ENCODE measurements at places on chromosomes 5 and 9. TPM values are rescaled to one million over a fixed set of nuclear protein-coding genes. Genes with fewer than 3 reads are reported as not detected.

The IL3 gene
- total RNA-seq = 10.8 TPM

DNA sequence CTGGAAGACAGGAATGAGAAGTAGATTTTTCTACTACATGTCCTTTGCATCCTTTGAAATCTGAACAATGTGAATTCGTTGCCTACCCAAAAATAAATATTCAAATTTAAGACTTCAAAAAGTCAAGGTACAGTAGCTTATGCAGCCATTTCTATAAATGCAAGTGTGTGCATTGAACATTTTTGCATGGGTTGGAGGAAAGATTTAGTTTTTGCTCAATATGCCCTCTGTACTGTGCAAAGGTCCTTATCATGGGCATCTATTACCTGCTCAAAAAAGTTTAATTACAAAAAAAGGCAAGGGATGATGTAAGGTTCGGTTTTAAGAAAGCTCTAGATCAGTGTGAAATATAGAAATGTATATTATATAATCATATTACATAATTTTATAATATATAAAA is 22.6 kb downstream of the AKNA start:
- peaks cover 84% of the 10 kb centered on the region for H3K4me1 ChIP-seq
- H3K36me3 ChIP-seq = peaks cover 90% of the 10 kb centered on the region
- H3K27ac ChIP-seq = peak overlapping the region; percentile 94
- H3K27me3 ChIP-seq = no peaks in the 10 kb centered on the region
- no peak overlapping the region for H3K4me3 ChIP-seq

The RGS7BP gene
- not detected for total RNA-seq

- no peak for DNase-seq
- H3K4me3 ChIP-seq = no peak overlapping the region
- peaks cover 18% of the 10 kb centered on the region for H3K4me1 ChIP-seq
- no peaks in the 10 kb centered on the region for H3K36me3 ChIP-seq
- no peaks in the 10 kb centered on the region for H3K27me3 ChIP-seq
These were observed 3.3 kb upstream of the TSC1 start for GRCh38 chr9:132947756-132948155.

GRCh38 chr9:108345826-108346225 is 510.0 kb downstream of the ACTL7B start:
- H3K4me1 ChIP-seq = no peaks in the 10 kb centered on the region
- H3K27ac ChIP-seq = no peak overlapping the region
- no peak for DNase-seq
- H3K4me3 ChIP-seq = no peak overlapping the region

The CYLC2 gene
- not detected for total RNA-seq

DNA sequence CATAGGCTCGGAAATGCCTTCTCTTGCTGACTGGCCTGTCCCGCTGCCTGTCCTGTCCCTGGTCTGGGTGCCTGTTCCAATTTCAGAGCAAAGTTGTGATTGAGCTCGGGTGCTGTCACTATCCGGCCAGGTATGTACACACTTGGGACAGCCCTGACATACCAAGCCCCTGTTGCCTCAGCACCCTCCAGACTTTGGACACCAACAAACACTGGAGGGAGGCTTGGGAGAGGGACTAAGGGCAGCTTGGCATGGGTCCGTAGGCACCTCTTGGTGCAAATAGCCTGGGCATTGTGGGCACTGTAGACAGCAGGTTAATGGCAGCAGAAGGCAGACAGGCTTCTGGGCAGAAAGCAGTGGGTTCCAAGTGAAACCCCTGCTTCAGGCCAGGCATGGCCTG is 86.3 kb upstream of the SEMA6A start:
- peaks cover 4% of the 10 kb centered on the region for H3K27me3 ChIP-seq
- H3K27ac ChIP-seq = no peak overlapping the region
- no peaks in the 10 kb centered on the region for H3K4me1 ChIP-seq

DNA sequence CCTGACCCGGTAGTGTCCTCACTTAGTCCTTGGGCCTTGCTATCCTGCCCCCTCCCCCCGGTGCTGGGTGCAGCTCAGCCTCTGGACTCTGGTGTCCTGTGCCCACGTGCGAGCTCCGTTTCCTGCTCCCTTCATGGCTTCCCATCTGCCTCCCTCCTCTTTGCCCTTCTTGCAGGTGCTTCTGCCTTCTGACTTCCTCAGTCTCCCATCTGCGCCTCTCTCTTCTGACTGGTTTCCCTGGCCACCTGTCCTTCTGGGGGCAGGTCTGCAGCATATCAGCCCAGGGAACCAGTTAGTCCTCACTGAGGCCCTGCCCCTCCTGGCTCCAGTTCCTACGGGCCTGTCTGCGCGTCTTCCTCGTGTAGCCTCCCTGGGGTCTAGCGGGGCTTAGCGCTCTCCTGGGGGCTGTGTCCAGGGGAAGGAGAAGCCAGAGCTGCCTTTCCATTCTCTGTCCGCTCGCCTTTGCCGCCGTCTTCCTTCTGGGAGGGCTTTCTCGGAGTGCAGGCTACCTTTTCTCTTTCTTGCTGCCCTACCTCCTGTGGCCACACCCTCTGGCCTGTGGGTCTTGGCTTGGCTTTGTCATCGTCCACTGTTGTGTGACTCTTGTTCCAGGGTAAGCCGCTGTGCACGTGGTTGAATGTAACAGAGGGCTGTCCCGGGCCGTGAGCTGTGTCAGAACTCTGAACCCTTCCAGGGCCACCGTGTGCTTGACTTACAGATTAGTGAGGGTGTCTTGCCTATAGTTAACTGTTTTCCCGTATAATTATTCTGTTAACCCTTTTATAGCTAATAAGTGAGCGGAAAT is 51.8 kb downstream of the EHMT1 start:
- peaks cover 14% of the 10 kb centered on the region for H3K36me3 ChIP-seq
- H3K27ac ChIP-seq = peak overlapping the region; percentile 10
- H3K27me3 ChIP-seq = no peaks in the 10 kb centered on the region
- no peak overlapping the region for H3K4me3 ChIP-seq

The NAIF1 gene
- 11.3 TPM for total RNA-seq

GRCh38 chr5:68740226-68740910 is 353.4 kb upstream of the SLC30A5 start:
- H3K27ac ChIP-seq = no peak overlapping the region
- no peak for DNase-seq
- H3K27me3 ChIP-seq = no peaks in the 10 kb centered on the region
- H3K4me3 ChIP-seq = no peak overlapping the region

- H3K4me3 ChIP-seq = no peak overlapping the region
- H3K27ac ChIP-seq = no peak overlapping the region
- DNase-seq = no peak
- no peaks in the 10 kb centered on the region for H3K36me3 ChIP-seq
- H3K4me1 ChIP-seq = no peaks in the 10 kb centered on the region
These were observed 27.5 kb upstream of the HAND1 start for GRCh38 chr5:154505567-154505966.

DNA sequence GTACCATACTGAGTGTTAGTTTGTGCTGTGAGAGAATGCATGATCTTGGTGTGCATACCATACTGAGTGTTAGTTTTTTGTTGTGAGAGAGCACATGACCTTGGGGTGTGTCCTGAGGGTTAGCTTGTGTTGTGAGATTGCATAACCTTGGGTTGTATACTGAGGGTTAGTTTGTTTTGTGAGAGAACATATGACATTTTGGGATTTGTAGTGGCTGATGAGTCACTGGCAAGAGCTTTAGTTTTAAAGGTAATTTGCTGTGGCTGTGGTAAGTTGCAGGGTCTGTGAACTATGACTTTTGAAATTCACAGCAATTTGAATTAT is 1068.3 kb upstream of the EDIL3 start:
- H3K36me3 ChIP-seq = no peaks in the 10 kb centered on the region
- H3K4me3 ChIP-seq = no peak overlapping the region
- H3K27me3 ChIP-seq = no peaks in the 10 kb centered on the region

GRCh38 chr5:181181650-181182565 is 23.1 kb downstream of the TRIM7 start:
- H3K36me3 ChIP-seq = no peaks in the 10 kb centered on the region
- peaks cover 25% of the 10 kb centered on the region for H3K4me1 ChIP-seq
- H3K4me3 ChIP-seq = no peak overlapping the region
- no peak overlapping the region for H3K27ac ChIP-seq
- H3K27me3 ChIP-seq = no peaks in the 10 kb centered on the region

GRCh38 chr5:161546470-161547301 is at the start of gene GABRB2:
Gene GABRB2 (minus strand): TSS chr5:161546725. CDS start chr5:161546643, 82 bp downstream.
- H3K4me1 ChIP-seq = peaks cover 7% of the 10 kb centered on the region
- H3K36me3 ChIP-seq = no peaks in the 10 kb centered on the region
- peak within 1 kb of the TSS; percentile 67 for H3K4me3 ChIP-seq
- peaks cover 69% of the 10 kb centered on the region for H3K27me3 ChIP-seq
- H3K27ac ChIP-seq = no peak within 1 kb of the TSS

DNA sequence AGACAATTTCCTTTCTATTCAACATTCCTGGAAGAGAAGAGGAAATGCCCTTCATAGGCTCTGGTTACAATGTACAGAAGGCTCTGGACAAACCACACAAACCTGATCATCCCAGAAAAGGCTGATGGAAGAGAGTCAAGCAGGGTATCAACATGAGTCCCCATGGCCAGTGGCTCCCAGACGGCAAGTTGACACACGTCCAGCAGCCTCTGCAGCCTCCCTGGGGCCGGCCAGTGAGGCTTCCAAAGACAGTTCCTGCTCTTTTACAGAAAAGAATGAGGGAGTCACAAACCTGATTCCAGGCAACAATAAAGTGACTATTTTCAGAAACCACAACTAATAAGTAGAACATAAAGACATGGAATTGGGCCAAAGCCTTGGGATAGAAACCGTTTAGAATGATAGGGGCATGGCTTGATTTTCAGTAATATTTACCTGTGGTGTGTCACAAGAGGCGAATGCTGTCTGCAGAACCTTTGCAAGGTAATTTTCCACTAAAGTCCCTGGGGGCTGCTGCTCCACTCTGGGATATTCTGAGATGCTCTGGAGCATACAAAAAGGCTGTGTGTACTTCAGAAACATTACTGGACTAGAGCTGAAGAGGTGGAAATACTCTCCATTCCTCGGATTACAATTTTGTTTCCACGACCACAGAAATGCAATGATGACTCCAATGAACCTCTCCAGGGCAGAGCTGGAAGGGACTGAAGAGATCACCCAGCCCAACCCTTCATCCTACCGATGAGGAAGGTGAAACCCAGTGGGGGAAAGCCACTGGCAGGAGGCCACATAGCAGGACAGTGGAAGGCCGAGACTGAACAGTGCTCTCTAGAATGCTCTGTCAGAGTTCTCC is 10.4 kb downstream of the MED27 start:
- peaks cover 21% of the 10 kb centered on the region for H3K4me1 ChIP-seq
- no peak for DNase-seq
- H3K36me3 ChIP-seq = peaks cover 30% of the 10 kb centered on the region
- H3K27ac ChIP-seq = no peak overlapping the region
- no peak overlapping the region for H3K4me3 ChIP-seq
- no peaks in the 10 kb centered on the region for H3K27me3 ChIP-seq

GRCh38 chr5:58491216-58491892 is at the start of gene GAPT:
Gene GAPT (plus strand): TSS chr5:58491435. CDS start chr5:58494537, 3,102 bp downstream.
- H3K27me3 ChIP-seq = peaks cover 10% of the 10 kb centered on the region
- H3K36me3 ChIP-seq = no peaks in the 10 kb centered on the region
- H3K27ac ChIP-seq = no peak within 1 kb of the TSS
- no peak for DNase-seq

DNA sequence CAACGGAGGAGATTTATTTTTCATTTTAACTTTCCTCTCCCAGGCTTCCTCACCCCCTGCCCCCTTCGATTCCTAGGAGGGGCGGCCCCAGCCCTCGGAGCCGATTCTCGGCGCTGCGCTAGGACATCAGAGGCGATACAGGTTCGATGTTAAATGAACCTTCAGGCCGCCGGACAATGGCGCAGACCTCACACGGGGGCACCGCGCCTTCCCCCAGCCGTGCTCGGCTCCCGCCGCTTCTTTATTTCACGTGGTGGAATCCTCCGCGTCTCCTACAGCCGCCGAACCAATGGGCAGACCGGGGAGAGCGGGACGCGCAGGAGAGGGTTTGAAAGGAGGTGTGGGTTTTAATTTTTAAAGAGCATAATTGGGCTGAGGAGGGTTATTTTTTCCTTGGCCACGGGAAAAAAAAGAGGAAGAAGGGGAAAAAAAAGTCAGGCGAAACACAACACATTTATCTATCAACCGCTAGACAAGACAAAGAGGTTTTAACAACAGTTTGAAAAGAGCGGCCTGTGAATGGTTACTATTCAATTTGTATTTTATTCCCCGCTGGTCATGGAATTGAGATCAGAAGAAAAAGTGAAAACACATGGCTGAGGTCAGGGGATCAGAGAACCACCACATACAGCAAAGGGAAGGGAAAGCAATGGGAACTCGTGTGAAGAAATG is 126.8 kb downstream of the TMEM174 start:
- H3K36me3 ChIP-seq = no peaks in the 10 kb centered on the region
- H3K4me1 ChIP-seq = peaks cover 18% of the 10 kb centered on the region
- no peak overlapping the region for H3K4me3 ChIP-seq
- H3K27me3 ChIP-seq = peaks cover 84% of the 10 kb centered on the region

- no peaks in the 10 kb centered on the region for H3K36me3 ChIP-seq
- DNase-seq = no peak
- H3K4me1 ChIP-seq = peaks cover 26% of the 10 kb centered on the region
- no peak overlapping the region for H3K27ac ChIP-seq
- H3K4me3 ChIP-seq = no peak overlapping the region
These were observed 112.5 kb downstream of the HMHB1 start for GRCh38 chr5:143924311-143924978.

The IL13 gene
- total RNA-seq = 5.5 TPM

The MSMP gene
- total RNA-seq = 0.39 TPM

DNA sequence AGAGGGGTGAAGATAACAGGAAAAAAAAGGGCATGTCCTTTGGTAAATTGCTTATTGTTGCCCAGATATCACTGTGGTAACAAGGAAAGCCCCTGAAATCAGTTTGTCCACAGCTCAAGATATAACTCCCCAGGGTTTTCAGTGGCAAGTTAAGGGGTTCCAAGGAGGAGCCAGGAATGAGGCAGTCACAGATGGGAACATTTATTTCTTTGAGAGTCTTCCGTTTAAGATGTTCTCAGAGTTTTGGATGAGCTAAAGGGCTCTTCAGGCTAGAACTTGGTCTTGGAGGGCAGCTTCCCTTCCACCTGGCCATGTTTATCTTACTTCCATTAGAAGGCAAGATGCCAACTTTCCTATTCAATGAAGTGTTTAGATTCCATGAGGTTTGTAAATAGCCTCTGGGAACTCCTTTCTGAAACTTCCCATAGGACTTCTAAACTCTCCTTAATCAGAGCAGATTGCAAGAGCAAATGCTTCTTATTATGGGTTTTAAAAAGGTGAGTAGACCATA is 277.6 kb upstream of the TNC start:
- DNase-seq = no peak
- H3K4me3 ChIP-seq = no peak overlapping the region
- no peak overlapping the region for H3K27ac ChIP-seq
- no peaks in the 10 kb centered on the region for H3K36me3 ChIP-seq
- H3K4me1 ChIP-seq = no peaks in the 10 kb centered on the region
